Hepatocyte (in vitro differentiated cells): ENCODE measurements at places on chromosomes 3 and 15.

DNA sequence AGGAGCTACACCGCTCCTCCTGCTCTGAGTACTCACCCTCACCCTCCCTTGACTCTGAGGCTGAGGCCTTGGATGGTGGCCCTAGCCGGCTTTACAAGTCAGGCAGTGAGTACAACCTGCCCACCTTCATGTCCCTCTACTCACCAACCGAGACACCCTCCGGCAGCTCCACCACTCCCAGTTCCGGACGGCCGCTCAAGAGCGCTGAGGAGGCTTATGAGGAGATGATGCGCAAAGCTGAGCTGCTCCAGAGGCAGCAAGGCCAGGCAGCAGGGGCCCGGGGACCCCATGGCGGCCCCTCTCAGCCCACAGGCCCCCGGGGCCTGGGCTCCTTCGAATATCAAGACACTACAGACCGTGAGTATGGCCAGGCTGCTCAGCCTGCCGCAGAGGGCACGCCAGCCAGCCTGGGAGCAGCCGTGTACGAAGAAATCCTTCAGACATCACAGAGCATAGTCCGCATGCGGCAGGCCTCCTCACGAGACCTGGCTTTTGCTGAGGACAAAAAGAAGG lies 21.2 kb upstream of the APEH start:
- DNase-seq = no peak

DNA sequence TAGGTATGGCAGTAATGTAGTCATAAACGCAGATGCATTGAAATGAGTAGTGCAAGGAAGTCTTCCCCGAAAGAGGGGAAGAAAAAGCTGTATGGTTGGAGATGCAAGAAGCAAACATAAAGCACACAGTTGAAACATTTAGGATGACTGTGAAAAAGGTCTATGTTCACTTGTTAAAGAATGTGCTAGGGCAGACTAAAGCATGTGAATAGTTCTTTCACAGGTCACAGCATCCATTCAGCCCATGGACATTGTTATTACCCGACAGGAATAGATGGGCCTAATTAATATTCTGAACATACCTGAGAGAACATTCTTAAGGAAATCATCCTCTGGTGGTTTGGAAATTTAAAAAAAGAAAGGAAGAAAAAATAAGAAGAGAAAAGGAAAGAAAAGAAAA lies 595.2 kb downstream of the ZIC1 start:
- no peak for DNase-seq

- DNase-seq = no peak
These were observed 148.0 kb upstream of the MBNL1 start for GRCh38 chr3:152120601-152121269.

DNA sequence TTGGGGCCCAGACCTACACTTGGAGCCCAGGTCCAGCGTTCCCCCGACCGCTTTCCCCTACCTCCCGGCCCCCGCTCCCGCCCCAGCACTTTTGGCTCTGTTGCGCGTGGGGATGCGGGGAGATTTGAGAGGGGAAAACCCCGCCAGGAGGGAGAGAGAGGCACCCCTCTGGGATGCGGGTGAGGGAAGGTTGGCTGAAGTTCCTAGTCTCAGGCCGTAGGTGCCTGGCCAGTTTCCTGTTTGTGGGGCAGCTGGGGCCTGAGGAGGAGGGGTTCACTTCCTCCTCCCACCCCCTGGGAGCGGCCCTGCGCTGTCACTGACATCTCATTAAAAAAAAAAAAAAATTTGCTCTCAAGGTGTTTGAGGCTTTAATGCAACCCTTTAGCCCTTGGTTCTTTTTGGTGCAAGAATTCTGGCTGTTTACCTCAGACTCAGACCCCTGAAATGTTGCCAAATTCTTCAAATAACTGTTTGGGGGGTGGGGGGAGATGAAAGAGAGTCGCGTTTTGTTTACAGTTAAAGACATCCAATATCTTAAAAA lies 2.6 kb downstream of the FAM43A start:
- DNase-seq = peak; percentile 42

DNA sequence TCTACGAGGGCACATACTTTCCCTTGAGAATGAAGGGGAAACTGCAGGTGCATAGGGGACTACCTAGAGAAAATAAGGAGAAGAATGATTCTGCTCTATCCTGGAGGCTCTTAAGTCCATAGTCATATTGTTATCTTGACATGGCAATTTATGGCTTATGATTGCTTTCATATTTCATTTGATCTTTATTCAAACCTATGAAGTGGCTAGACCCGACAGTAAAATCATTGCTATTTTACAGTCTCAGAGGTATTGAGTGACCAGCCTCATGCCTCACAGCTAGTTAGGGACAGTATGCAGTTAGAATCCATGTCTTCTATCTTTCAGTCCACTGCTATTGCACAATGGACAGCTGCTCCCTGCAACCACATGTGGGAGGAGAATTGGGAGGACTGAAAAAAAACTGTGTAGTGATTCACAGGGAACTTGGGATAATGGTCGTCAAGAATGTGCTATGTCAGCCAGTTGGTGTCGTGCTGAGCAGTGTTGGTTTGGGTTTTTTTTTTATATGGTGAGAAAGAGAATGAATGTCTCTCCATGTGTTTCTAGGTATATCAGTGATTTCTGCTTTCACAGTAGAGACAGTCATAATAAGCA lies 63.2 kb upstream of the SPPL2A start:
- peak; percentile 74 for DNase-seq

- DNase-seq = no peak
These were observed 88.8 kb upstream of the PLXND1 start for GRCh38 chr3:129695230-129695629.

DNA sequence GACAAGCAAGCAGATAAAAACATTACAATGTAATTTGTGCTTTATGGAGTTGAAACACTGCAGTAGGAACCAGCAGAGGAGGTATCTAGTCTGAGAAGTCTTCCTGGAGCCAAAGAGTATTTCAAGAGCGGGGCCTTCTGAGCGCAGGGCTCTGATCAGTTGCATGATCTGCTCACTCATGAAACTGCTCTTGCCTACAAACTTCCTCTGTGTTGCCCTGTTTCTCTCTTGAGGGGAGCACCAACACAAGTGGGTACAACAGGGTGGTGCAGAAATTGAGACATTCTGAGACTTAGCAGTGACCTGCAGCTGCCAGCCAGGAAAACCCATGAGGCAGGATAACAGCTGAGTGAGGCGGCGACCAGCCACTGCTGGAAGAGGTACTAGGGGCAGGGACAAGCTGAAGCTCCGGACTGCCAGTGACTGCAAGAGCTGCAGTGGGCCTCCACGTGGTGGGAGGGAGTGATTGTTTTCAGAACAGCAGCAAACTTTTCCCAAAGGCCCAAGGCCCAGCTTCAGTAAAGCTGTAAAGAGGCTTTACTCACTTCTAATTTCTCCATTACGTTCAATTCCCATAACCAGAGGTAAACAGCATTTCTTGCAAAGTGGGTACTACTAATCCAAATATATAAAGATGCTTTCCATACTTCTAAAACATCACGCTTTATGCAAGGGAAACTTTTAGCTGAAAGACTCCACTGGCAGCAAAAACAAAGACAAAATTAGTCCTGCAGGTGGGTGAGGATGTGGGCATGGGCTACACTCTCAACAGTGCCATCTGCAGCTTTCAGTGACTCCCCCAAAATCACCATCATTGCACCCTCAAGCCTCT lies 69.0 kb upstream of the LPP start:
- DNase-seq = no peak

DNA sequence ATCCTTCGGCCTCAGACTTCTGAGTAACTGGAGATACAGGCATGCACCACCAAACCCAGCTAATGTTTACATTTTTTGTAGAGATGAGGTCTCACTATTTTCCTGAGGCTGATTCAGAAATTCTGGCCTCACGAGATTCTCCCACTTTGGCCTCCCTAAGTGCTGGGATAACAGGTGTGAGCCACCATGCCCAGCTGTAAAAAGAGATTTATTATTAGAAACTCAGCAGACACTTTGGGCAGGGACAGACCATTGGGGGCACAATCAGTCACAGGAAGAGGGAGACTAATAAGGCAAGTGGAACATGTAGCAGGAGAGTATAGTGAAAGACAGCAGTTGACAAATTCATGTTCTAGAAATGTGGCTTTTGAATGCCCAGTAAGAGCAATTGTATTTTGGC lies 249.2 kb downstream of the CBLB start:
- no peak for DNase-seq

DNA sequence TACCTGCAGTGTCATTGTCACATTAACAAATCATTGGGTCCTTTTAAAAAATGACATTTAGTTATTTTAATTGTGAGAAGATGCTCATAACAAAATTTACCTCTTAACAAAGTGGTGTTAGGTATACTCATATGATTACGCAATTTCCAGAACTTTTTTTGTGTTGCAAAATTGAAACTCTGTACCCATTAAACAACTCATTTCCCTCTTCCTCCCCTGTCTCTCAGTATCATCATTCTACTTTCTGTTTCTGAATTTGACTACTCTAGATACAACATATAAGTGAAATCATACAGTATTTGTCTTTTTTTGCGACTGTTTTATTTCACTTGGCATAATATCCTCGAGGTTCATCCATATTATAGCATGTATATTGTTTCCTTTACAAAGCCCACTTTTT lies 58.7 kb upstream of the CHST2 start:
- DNase-seq = no peak

GRCh38 chr15:72249142-72249810 lies 18.3 kb upstream of the PKM start:
- no peak for DNase-seq

DNA sequence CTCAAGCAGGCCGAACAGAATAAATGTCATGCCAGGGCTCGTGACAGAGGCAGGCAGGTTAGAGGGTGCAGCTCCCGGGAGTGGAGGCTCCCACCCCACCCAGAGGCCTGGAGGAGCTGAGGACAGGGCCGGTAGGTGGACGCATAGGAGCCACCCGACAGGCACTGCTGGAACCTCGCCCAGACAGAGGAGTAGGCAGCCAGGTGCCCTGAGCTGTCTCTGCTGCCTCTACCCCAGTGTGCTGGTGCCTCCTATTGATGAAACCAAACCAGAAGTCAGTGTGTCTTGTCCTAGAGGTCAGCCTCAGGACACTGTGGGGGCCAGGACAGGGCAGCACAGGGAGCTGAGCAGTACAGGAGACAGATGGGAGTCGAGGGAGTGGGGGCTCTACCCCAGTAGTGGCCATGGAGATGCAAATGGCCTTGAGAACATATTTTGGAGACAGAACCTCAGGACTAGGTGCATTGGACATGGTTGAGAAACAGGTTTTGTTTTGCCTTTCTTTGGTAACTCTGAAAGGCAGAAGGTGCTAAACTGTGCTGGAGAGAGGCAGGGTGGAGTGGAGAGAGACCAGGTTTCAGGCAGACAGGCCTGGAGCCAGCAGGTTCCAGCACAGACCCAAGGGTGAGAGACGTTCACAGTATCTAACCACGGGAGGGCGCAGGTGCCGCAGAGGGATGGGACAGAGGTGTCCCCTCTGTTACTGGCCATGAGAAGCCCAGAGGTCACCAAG lies 15.4 kb upstream of the KLF15 start:
- no peak for DNase-seq

DNA sequence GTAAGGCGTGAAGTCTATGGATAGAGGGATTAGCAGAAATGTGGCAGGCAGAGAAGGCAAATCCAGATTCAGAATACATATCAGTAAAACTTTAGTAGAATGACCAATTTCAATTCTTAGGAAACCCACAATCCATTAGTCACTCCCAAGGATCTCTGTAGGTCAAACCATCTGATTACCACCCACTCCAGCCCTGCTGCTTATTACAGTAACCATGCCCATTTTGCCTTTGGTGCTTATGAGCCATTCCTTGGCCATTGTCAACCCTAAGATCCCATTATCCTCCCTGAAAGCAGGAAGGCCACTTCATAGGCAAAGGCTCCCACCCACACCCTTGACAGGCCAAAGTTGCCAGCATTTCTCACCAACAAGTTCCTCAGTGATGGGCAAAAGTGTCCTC lies 5.1 kb upstream of the KLHL40 start:
- no peak for DNase-seq

DNA sequence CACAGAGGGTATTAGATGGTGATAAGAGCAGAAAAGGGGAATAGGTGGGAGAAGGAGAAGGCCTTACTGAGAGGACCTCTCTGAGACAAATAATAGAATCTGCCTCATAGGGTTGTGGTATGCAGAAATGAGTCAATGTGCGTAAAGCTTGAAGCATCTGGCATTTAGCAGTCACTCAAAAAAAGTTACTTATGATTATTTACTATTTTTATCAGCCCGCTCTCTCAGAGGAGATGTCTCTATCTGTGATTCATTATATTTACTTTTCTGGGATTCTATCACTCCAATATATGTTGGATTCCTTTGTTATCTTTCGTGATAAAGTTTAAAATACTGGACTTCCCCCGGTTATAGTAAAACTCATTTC lies 4.6 kb upstream of the TM4SF1 start:
- DNase-seq = no peak

- no peak for DNase-seq
These were observed 118.4 kb upstream of the FLNB start for GRCh38 chr3:57889807-57890206.

- DNase-seq = no peak
These were observed 220.7 kb downstream of the NR2F2 start for GRCh38 chr15:96551196-96551595.

GRCh38 chr15:95594496-95594895 lies 736.0 kb upstream of the NR2F2 start:
- no peak for DNase-seq
